Mesendoderm (in vitro differentiated cells): ENCODE measurements at places on chromosomes 12 and 14.

GRCh38 chr14:102785595-102785963 lies 8.3 kb downstream of the TRAF3 start:
- no peak overlapping the region for H3K27ac ChIP-seq
- H3K4me1 ChIP-seq = no peaks in the 10 kb centered on the region
- no peaks in the 10 kb centered on the region for H3K36me3 ChIP-seq
- no peak for DNase-seq

DNA sequence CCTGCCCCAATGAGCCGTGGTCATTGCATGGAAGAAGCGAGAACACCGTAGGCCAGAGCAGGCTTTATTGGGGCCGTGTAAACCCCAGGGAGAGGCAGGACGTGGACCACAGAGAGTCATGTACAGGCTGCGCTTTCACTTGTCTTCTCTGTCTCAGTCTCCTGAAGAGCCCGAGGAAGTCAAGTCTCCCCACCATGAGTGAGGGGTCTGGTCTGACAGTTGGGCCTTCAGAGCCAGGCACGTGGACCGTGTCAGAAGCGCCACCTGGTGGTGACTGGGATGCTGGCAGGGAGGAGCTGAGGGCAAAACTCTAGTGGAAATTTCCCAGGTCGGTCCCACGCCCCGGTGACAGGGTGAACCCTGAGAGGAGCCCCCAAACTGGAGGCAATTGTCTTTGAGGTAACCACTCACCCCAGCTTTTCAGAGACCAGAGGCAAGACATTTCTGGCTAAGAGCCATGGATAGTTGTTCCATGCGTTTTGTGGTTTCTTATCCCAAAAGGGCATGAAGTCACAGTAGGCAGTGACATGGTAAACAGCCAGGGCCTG lies 17.4 kb downstream of the RPS6KL1 start:
- no peaks in the 10 kb centered on the region for H3K4me1 ChIP-seq
- no peaks in the 10 kb centered on the region for H3K27me3 ChIP-seq
- no peak overlapping the region for H3K4me3 ChIP-seq
- no peak overlapping the region for H3K27ac ChIP-seq

DNA sequence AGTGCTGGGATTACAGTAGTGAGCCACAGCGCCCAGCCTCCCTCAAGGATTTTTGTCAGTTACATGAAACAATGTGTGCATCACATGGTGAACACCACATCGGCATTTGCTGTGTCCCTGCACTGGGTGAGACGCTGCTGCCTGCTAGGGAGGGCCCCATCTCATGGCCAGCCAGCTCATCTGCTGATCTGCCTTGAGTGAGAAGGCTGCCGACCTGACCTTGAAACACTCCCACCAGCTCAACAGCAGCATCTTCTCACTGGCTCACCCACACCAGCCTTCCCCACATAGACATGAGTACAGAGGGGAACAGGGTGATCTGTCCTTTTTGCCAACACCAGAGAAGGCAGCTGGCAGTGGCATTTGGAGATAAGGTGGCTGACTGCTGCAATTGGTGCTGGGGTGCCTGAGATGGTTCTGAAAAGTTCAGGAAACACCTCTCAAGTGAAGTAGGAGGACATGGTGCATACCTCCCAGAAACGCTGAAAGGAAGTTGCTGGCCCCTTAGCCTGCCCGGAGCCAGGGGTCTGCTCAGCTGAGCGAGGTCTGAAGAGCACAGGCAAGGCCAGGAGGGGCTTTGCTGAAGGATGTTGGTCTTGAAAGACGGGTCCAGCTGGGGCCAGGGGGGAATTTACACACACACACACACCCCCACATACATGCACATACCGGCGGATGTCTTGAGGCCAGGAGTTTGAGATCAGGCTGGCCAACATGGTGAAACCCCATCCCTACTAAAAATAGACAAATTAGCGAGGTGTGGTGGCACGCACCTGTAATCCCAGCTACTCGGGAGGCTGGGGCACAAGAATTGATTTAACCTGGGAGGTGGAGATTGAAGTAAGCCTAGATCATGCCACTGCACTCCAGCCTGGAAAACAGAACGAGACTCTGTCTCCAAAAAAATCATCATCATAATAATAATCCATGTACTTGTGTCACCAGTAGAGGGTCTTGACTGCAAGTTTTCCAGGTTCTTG lies 14.3 kb upstream of the PPP1R13B start:
- H3K27me3 ChIP-seq = no peaks in the 10 kb centered on the region
- no peak for DNase-seq
- H3K4me3 ChIP-seq = no peak overlapping the region
- no peak overlapping the region for H3K27ac ChIP-seq
- H3K4me1 ChIP-seq = no peaks in the 10 kb centered on the region

DNA sequence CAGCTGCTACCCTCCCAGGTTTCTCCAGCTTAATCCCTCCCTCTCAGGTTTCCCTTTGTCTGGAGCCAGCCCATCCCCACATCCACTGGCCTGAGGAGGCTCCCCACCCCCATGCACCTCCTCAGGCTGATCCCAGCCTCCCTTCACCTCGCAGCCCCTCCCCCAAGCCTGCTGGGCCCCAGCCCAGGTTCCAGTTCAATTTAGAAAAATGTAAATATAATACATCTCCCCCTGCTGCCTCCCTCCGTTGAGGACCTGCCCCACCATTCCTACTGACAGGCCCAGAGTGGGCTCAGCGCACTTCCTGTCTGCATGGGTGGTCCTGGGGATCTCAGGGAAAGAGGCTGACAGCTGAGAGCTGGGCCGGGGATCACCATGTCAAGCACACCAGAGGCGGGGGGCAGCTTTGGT lies 155.8 kb downstream of the NTF3 start:
- H3K4me1 ChIP-seq = peaks cover 17% of the 10 kb centered on the region
- no peak overlapping the region for H3K4me3 ChIP-seq
- H3K27ac ChIP-seq = no peak overlapping the region
- DNase-seq = peak; percentile 74
- no peaks in the 10 kb centered on the region for H3K27me3 ChIP-seq

- DNase-seq = no peak
Measured at GRCh38 chr12:105318651-105319483, 11.6 kb upstream of the C12orf75 start.

DNA sequence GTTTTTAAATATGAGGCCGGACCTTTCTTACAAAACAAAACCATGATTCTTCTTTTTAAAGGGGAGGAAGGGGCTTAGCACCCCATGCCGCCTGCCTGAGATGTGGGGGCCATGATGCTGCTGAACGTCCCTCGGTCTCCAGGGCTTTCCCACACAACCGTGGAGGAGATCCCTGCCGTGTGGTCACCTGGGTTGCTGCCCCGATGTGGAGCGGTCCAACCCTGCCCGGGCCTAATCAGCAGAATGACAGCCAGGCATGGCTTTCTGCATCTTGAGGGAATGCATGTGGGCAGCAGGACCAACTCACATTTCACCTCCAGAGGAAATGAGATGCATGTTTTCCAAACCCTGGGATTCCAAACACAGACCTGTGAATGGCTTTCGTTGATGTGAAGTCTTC lies 48.9 kb upstream of the C14orf180 start:
- H3K4me1 ChIP-seq = no peaks in the 10 kb centered on the region
- H3K27ac ChIP-seq = no peak overlapping the region
- DNase-seq = no peak
- H3K36me3 ChIP-seq = no peaks in the 10 kb centered on the region

- H3K27ac ChIP-seq = no peak overlapping the region
- H3K27me3 ChIP-seq = no peaks in the 10 kb centered on the region
- H3K4me3 ChIP-seq = no peak overlapping the region
- peaks cover 2% of the 10 kb centered on the region for H3K4me1 ChIP-seq
Measured at GRCh38 chr14:61567838-61568571, 127.3 kb upstream of the HIF1A start.

- no peaks in the 10 kb centered on the region for H3K36me3 ChIP-seq
- no peak overlapping the region for H3K27ac ChIP-seq
- no peaks in the 10 kb centered on the region for H3K4me1 ChIP-seq
- DNase-seq = no peak
- no peaks in the 10 kb centered on the region for H3K27me3 ChIP-seq
- no peak overlapping the region for H3K4me3 ChIP-seq
Measured at GRCh38 chr14:97782871-97783414, 985.8 kb downstream of the VRK1 start.

GRCh38 chr12:49200919-49201594 lies 12.2 kb upstream of the TUBA1A start:
- no peak overlapping the region for H3K27ac ChIP-seq
- no peak overlapping the region for H3K4me3 ChIP-seq
- no peaks in the 10 kb centered on the region for H3K27me3 ChIP-seq
- H3K36me3 ChIP-seq = no peaks in the 10 kb centered on the region
- peak; percentile 93 for DNase-seq

DNA sequence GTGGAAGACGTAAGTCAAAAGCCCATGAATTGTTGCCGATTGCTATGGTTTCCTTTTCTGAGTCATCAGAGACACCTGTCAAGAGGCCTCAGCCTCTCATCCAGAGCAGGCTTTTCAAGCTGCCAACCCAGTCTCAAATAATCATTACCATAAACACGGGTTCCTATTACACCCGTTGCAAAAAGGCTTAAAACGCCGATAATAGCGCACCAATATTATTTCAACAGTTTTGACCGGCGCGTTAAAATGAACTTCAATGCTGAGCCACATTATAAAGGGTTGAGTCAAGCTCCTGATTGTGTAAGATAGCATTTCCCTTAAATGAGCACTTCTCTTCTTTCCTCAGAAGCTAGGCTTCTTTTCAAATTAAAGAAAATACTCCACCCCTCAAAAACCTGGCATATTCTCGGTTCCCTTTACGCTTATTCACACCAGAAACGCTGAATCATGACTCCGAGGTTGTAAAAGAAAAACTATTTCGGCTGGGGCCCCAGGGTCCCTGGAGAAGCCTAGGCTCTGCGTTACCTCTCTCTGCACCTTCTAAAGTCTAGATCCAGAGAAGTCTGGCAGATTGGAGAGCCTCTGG lies 1.4 kb downstream of the TMTC1 start:
- peak overlapping the region; percentile 79 for H3K4me3 ChIP-seq
- peak overlapping the region; percentile 3 for H3K27ac ChIP-seq
- H3K4me1 ChIP-seq = no peaks in the 10 kb centered on the region
- DNase-seq = peak; percentile 51
- H3K36me3 ChIP-seq = no peaks in the 10 kb centered on the region
- H3K27me3 ChIP-seq = no peaks in the 10 kb centered on the region

- H3K36me3 ChIP-seq = no peaks in the 10 kb centered on the region
- peak; percentile 95 for DNase-seq
- no peaks in the 10 kb centered on the region for H3K27me3 ChIP-seq
- peaks cover 2% of the 10 kb centered on the region for H3K4me1 ChIP-seq
- no peak overlapping the region for H3K4me3 ChIP-seq
Measured at GRCh38 chr12:62472472-62472871, 5.8 kb downstream of the MON2 start.

DNA sequence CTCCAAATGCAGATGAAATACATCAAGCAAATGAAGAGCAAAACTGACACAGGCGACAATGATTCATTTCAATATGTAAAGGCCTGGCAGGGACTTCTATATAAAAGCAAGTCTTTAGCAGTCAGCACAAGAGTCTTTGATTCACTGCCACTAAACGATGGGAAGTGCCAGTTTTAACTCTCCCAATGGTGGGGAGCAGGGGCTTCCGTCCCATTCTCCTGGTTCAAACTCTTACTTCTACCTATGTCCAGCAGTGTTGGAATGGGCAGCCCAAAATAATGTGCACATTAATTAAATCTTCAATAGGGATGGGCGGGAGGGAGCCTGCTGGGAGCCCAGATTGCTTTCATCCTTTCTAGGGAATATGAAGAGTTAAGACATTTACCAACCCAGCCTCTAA lies 97.5 kb upstream of the MDM1 start:
- H3K27me3 ChIP-seq = no peaks in the 10 kb centered on the region
- no peak overlapping the region for H3K27ac ChIP-seq

DNA sequence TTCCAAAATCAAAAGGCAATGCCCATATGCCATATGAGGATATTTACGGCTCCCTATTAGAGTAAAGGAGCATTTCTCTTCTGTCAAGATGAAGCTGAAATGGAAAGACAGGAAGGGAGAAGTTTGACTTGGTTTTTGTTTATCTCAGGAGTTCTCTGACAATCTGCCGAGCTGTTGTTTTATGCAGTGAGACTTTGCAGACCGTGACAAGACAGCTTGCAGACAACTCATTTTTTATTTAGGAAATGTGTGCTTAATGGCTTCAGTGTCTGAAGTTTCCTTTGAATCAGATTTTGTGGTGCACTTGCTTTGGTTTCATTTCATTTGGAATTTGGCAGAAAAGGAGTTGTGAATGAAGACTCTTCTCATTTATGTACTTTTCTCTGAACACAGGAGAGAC lies 145.4 kb downstream of the C12orf50 start:
- H3K27ac ChIP-seq = no peak overlapping the region
- no peaks in the 10 kb centered on the region for H3K36me3 ChIP-seq
- no peak for DNase-seq
- no peaks in the 10 kb centered on the region for H3K27me3 ChIP-seq
- no peaks in the 10 kb centered on the region for H3K4me1 ChIP-seq

DNA sequence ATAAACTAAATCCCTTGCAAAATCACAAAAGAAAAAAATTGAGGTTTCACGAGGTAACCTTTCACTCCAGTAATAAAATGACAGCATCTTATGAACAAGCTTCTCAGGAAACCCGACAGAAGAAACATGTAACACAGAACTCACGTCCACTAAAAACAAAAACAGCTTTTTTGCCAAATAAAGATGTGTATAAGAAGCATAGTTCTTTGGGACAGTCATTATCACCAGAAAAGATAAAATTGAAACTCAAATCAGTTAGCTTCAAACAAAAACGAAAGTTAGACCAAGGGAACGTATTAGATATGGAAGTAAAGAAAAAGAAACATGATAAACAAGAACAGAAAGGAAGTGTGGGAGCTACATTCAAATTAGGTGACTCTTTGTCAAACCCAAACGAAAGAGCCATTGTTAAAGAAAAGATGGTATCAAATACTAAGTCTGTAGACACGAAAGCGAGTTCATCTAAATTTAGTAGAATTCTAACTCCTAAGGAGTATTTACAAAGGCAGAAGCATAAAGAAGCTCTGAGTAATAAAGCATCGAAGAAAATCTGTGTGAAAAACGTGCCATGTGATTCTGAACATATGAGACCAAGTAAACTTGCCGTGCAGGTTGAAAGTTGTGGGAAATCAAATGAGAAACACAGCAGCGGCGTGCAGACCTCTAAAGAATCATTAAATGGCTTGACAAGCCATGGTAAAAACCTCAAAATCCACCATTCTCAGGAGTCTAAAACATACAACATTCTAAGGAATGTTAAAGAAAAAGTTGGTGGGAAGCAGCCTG lies 25.8 kb downstream of the RESF1 start:
- H3K27ac ChIP-seq = no peak overlapping the region
- no peak overlapping the region for H3K4me3 ChIP-seq
- peaks cover 29% of the 10 kb centered on the region for H3K36me3 ChIP-seq
- H3K27me3 ChIP-seq = no peaks in the 10 kb centered on the region

DNA sequence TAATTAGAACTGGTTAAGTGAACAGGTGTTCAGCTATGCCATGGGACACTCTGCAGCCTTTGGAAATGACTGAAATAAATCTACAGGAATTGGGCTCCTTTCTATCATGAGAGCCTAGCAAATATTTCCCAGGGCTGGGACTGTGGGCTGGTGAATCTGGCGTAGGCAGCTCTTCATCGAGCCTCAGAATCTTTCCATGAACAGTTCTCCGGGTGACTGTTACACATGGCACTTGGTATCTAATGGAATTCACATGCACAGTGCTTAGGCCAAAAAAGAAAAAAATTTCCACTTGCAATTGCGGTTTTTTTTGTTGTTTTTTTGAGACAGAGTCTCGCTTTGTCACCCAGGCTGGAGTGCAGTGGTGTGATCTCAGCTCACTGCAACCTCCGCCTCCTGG lies 32.1 kb downstream of the PRKAB1 start:
- no peaks in the 10 kb centered on the region for H3K27me3 ChIP-seq
- H3K4me1 ChIP-seq = no peaks in the 10 kb centered on the region
- H3K36me3 ChIP-seq = peaks cover 6% of the 10 kb centered on the region
- DNase-seq = no peak
- H3K27ac ChIP-seq = no peak overlapping the region
- H3K4me3 ChIP-seq = no peak overlapping the region

GRCh38 chr12:124375141-124375788 lies 80.4 kb downstream of the RFLNA start:
- H3K36me3 ChIP-seq = peaks cover 8% of the 10 kb centered on the region
- no peak overlapping the region for H3K4me3 ChIP-seq
- DNase-seq = no peak
- no peaks in the 10 kb centered on the region for H3K4me1 ChIP-seq
- H3K27ac ChIP-seq = no peak overlapping the region
